ENCODE measurements at places on chromosomes 2 and 18.

- no peak for ATAC-seq
Measured at GRCh38 chr2:46361920-46362666, 64.9 kb downstream of the EPAS1 start.

- ATAC-seq = no peak
Measured at GRCh38 chr2:174300114-174300513, 34.6 kb upstream of the SP9 start.

GRCh38 chr2:174025271-174026121, 60.3 kb upstream of the SP3 start:
- no peak for ATAC-seq

DNA sequence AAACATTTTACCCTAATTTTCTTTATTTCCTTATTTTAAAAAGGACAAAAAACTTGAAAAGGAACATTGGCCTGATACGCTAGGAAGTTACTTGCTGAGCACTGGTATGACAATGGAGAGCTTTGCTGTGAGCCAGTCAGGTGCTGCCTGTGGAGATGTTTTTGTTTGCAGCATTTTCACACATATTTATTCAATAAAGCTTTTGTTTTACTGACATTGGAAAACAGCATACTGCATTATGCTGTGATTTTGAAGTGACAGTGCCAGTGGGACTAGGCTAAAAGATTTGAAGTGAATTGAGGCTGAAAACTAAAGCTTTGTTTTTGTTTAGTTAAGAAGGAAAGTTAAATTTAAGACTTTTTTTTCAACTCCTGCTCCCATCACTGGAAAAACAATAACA, 470.7 kb upstream of the ZEB2 start:
- ATAC-seq = no peak

DNA sequence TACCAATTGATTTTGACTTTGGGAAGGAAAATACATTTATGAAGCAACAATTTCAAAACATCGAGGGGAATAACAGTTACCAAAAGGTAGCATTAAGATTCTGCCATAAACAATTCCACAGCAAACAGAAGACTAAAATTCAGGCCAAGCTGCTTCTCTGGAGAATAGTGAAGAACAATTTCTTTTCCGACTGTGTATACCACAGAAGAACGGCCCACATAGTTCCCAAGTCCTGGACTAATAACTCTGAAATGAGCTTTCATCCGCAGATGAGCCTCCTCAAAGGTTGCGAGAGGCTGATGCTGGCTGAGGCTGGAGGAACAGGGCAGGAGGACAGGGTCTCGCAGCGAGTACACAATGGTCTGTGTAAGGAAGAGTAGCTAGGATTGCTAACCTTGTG, 278.9 kb upstream of the TCF4 start:
- no peak for ATAC-seq

DNA sequence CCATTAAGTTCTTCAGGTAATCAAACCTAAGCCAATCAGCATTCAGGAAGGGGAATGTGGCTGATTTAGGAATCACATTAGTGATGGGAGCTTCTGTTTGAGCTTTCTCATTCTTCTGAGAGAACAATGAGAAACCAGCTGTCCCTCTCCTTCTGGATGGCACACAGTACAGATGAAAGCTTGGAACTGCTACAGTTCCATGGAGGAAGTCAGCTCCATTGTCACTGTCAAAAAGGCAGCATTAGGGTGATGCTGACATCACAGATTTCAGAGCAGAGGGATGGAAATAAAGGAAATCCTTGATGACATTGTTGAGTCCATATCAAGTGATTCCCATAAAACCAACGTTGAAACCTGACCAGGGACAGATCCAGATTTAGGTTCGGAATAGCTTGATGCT, 36.1 kb upstream of the ACYP2 start:
- ATAC-seq = no peak

Data from activated CD4-positive, CD25-positive, alpha-beta regulatory T cell treated with anti-CD3 and anti-CD28 coated beads, Interleukin-2, amount 50 U/mL, for 24 hours (primary cell).